NCI-H446 (cell line): ENCODE measurements at places on chromosomes 4 and X.

DNA sequence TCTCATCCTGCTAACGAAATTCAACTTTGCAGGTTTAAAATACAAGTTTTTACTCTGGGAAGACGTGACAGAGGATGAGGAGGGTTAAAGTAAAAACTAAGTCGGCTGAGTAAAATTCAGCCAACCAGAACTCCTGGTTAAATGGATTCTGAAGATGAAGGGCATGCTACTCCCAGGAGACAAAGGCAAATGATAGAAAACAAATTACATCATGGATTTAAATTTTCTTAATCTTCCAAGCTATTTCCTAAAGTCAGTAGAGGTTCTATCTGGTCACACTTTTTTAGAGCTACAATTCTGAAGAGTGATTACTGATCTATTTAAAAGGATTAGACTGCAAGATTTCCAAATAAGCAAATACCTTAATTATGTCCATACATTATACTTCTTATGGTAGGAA lies 47.9 kb downstream of the ZNF827 start:
- no peak for DNase-seq

- DNase-seq: no peak
Observed at GRCh38 chrX:22950269-22951266, 49.2 kb upstream of the DDX53 start.

DNA sequence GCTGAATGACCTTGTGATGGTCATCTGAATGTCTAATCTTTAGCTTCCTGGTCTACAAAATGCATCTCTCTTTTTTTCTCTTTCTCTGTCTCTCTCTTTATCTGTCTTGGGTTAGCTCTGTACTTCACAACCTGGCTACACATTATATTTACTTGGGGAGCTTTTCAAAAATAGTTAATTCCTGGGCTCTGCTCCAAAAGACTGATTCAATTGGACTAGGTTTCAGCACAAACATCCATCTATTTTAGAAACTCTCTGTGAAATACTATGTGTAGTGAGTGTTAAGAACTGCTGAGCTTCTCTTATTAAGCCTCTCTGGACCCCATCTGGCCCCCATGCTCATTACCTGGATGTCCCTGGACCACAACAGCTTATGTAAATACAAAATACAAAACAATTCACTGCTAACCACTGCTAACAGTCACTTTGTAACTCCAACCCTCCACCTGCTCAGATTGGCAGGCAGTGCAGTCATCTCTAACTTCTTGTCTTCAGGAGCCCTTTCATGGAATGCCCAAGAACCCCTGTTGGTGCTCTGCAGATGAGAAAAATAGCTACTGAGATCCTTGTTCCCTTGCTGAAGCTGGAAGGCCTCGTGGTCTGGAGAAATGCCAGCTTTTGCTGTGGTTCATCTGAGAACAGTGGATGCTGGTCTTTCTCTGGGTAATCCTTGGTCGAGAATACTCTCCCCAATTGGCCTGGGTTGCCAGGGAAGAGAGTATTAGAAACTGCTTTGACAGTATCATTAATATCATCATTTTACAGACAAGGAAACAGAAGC lies 14.8 kb upstream of the BOD1L1 start:
- peak; percentile 71 for DNase-seq

- no peak for DNase-seq
Observed at GRCh38 chr4:1882850-1883271, 11.7 kb downstream of the NSD2 start.

DNA sequence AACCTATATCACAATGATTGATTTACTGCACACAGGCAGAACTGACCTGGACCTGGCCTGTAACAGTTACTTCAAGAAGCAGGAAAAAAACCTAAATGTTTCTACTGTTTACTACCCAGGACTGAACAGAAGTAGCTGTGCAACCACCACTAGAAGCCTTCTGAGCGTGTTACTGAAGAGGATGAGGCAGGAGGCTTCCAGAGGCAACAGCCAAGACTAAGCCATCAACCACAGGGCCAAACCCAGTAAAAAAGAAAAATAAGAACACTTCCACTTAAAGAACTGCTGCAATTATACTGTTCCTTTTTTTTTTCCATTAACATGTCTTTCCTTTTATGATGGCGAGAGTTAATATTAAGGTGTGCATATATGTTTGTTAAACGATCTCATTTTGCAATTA lies 29.4 kb upstream of the TTC29 start:
- no peak for DNase-seq
